Kidney (tissue), 22 donors: ENCODE measurements at places on chromosomes 12 and 14. TPM values are rescaled to one million over a fixed set of nuclear protein-coding genes. Genes with fewer than 3 reads are reported as not detected.
A peak's percentile ranks its signal among the peaks of the same experiment; 100 is the strongest.

IL23A gene
- total RNA-seq: 0.88 TPM

- H3K4me3 ChIP-seq: no peak overlapping the region
- H3K36me3 ChIP-seq: no peaks in the 10 kb centered on the region
- peak; percentile 10 for DNase-seq
- no peaks in the 10 kb centered on the region for H3K27me3 ChIP-seq
- H3K4me1 ChIP-seq: no peaks in the 10 kb centered on the region
Measured at GRCh38 chr14:69317102-69317755, 57.3 kb downstream of the GALNT16 start.

FOXN4 gene
- not detected for total RNA-seq

GRCh38 chr12:47302111-47302671, 222.4 kb upstream of the AMIGO2 start:
- no peaks in the 10 kb centered on the region for H3K4me1 ChIP-seq
- H3K36me3 ChIP-seq: no peaks in the 10 kb centered on the region
- H3K27me3 ChIP-seq: no peaks in the 10 kb centered on the region
- H3K27ac ChIP-seq: no peak overlapping the region
- H3K4me3 ChIP-seq: no peak overlapping the region

- H3K36me3 ChIP-seq: no peaks in the 10 kb centered on the region
- DNase-seq: no peak
- H3K4me3 ChIP-seq: no peak overlapping the region
Measured at GRCh38 chr14:52299692-52300278, 14.3 kb upstream of the PTGER2 start.

DNA sequence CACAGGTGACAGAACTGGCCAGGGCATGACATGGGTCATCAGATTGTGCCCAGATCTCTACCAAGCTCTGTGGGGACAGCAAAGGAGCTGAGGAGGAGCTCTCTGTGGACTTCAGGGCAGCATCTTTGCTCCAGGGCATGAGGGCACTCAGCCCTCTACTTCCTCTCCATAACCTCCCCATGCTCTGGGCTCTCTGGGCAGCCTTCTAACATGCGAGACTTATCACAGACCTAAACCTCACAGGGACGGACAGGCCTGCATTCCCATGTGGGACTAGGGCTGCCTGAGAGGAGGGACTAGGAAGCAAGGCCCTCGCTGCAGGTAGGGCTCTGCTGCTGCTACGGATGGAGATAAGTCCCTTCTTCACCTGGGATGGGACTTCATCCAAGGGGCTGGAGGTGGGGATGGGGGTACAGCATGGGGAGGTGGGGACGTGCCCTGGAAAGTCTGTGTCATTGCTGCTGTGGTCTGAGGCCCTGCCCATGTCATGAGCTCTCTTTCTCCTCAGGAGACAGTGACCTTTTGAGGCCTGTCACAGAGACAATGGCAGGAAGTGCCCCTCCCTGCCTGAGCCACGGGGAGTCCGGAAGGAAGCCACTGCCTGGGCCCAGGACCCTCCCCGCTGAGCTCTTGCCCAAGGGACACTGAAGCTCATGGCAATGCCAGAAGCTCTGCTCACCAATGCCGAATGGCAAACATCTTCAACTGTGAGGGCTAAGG, 44.1 kb downstream of the PITPNM2 start:
- peaks cover 8% of the 10 kb centered on the region for H3K36me3 ChIP-seq

KRT7 gene
- total RNA-seq: 1,490 TPM

GRCh38 chr12:124650912-124651311, 83.5 kb upstream of the NCOR2 start:
- no peaks in the 10 kb centered on the region for H3K36me3 ChIP-seq
- no peak overlapping the region for H3K27ac ChIP-seq
- no peaks in the 10 kb centered on the region for H3K27me3 ChIP-seq
- DNase-seq: no peak
- H3K4me1 ChIP-seq: no peaks in the 10 kb centered on the region
- H3K4me3 ChIP-seq: no peak overlapping the region

HOXC6 gene
- 22.0 TPM for total RNA-seq

DNA sequence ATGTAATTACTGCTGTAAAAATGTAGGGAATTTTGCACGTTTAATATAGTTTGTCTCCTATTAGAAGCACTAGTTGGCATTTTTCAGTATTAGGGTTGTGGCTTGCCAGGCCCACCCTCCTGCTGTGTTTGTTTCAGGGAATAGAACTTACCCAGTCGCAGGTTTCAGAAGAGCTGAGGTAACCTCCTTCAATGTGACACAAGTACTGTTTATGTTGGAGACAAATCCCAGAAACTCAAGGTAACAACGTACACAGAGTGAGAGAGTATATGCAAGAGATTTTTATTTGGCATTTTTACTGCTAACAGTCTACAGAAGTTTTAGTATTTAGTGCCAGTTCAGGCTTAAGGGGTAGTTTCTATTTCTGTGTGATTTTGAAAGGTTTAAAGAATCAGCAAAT, 284.3 kb downstream of the RAD51B start:
- no peak overlapping the region for H3K4me3 ChIP-seq
- H3K36me3 ChIP-seq: no peaks in the 10 kb centered on the region
- no peaks in the 10 kb centered on the region for H3K4me1 ChIP-seq
- H3K27ac ChIP-seq: no peak overlapping the region

TESPA1 gene
- 4.9 TPM for total RNA-seq

DNA sequence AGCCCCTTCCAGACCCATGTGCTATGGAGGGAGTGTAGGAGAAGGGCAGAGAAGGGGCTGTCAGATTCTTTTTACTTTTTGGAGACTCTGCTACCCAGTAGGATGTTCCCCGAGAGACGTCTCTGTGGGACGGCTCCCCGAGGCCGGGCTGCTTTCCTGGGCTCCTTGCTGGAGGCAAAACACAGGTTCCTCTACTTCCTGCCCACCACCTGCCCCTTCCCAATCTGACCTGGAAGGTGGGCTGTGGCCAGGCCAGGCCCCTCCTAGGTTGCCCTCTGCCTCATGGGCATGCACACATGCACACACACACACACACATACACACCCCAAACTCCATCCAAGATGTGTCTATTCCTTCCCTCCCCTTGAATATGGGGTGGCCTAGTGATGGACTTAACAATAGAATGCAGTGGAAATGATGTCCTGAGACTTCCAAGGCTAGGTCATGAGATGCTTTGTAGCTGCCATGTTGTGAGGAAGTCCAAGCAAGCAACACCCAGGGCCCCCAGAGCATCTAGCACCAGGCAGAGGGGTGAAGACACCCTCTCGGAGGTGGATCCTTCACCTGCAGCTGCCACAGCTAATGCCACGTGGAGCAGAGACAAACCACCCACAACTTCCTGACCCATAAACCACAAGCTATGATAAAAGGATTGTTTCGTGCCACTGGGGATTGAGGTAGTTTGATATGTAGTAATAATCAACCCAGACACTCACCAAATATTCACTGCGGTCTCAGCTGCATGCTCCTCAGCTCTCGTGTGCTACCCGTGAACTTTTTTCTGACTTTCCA, 1.6 kb upstream of the ASB2 start:
- H3K27ac ChIP-seq: no peak overlapping the region
- no peaks in the 10 kb centered on the region for H3K4me1 ChIP-seq
- no peaks in the 10 kb centered on the region for H3K27me3 ChIP-seq
- H3K36me3 ChIP-seq: no peaks in the 10 kb centered on the region
- no peak for DNase-seq

DNA sequence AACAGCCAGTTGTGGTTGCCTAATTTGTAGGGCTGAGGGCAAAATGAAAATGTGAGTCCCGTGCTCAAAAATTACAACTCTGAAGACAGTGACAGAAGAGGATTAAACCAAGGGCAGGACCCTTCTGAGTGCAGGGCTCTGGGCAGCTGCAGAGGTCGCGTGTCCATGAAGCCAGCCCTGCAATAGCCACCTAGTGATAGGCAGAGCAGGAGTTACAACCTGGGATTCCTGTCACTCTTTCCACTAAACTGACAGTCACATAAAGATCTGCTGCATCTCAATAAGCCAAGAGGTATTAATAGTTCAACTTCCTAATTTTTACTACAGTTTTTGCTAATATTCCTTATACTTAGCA, 94.1 kb downstream of the SLC2A13 start:
- H3K27me3 ChIP-seq: no peaks in the 10 kb centered on the region
- no peaks in the 10 kb centered on the region for H3K36me3 ChIP-seq
- DNase-seq: no peak

- no peak overlapping the region for H3K4me3 ChIP-seq
- H3K27me3 ChIP-seq: no peaks in the 10 kb centered on the region
- H3K36me3 ChIP-seq: no peaks in the 10 kb centered on the region
- H3K4me1 ChIP-seq: no peaks in the 10 kb centered on the region
- H3K27ac ChIP-seq: no peak overlapping the region
Measured at GRCh38 chr14:103296007-103296406, 38.0 kb upstream of the EIF5 start.

- H3K36me3 ChIP-seq: no peaks in the 10 kb centered on the region
- no peaks in the 10 kb centered on the region for H3K4me1 ChIP-seq
- no peak for DNase-seq
- no peaks in the 10 kb centered on the region for H3K27me3 ChIP-seq
- H3K4me3 ChIP-seq: no peak overlapping the region
Measured at GRCh38 chr12:131449027-131449426, 261.9 kb upstream of the SFSWAP start.

- H3K4me3 ChIP-seq: no peak overlapping the region
- no peaks in the 10 kb centered on the region for H3K4me1 ChIP-seq
- no peak for DNase-seq
- H3K27ac ChIP-seq: no peak overlapping the region
- no peaks in the 10 kb centered on the region for H3K36me3 ChIP-seq
- no peaks in the 10 kb centered on the region for H3K27me3 ChIP-seq
Measured at GRCh38 chr12:112352921-112353320, 29.3 kb downstream of the HECTD4 start.

SYCP3 gene
- 0.25 TPM for total RNA-seq

FCF1 gene
- total RNA-seq: 49.6 TPM

CPNE8 gene
- total RNA-seq: 28.5 TPM

GRCh38 chr12:16603260-16603915, 2.6 kb downstream of the LMO3 start:
- no peak for DNase-seq
- no peak overlapping the region for H3K27ac ChIP-seq
- H3K4me1 ChIP-seq: peaks cover 6% of the 10 kb centered on the region
- H3K27me3 ChIP-seq: peaks cover 18% of the 10 kb centered on the region

GRCh38 chr12:105474672-105475071, 144.2 kb downstream of the C12orf75 start:
- no peak overlapping the region for H3K4me3 ChIP-seq
- no peak overlapping the region for H3K27ac ChIP-seq
- no peaks in the 10 kb centered on the region for H3K27me3 ChIP-seq

DNA sequence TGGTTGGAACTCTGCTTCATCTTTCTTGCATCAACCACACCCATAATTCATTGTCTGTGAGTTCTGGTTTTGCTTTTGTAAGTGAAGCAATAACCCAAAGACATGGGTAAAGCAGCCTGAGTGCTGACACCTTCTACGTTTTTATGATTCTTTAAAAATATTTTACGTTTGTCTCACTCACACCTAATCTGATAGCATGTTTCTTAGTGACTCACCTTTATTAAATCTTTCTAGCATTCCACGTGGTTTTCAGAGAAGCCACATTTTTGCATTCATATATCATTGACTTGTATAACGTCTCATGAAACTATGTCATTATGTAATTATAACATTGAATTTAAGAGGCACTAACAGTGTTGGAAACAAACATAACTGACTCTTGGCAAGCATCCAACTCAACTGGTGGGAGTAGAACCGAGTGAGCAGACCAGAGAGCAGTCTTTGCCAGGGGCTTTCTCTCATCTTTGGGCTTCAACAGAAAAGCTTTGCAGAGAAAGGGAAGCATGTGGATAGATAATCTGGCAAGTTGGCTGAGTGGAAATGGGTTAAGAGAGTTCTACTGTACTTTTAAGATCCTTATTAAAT, 118.8 kb downstream of the TPH2 start:
- DNase-seq: no peak
- no peak overlapping the region for H3K4me3 ChIP-seq
- no peaks in the 10 kb centered on the region for H3K4me1 ChIP-seq
- no peaks in the 10 kb centered on the region for H3K27me3 ChIP-seq
- H3K27ac ChIP-seq: no peak overlapping the region

ACVRL1 gene
- 88.4 TPM for total RNA-seq

TRHDE gene
- total RNA-seq: 18.6 TPM

DNA sequence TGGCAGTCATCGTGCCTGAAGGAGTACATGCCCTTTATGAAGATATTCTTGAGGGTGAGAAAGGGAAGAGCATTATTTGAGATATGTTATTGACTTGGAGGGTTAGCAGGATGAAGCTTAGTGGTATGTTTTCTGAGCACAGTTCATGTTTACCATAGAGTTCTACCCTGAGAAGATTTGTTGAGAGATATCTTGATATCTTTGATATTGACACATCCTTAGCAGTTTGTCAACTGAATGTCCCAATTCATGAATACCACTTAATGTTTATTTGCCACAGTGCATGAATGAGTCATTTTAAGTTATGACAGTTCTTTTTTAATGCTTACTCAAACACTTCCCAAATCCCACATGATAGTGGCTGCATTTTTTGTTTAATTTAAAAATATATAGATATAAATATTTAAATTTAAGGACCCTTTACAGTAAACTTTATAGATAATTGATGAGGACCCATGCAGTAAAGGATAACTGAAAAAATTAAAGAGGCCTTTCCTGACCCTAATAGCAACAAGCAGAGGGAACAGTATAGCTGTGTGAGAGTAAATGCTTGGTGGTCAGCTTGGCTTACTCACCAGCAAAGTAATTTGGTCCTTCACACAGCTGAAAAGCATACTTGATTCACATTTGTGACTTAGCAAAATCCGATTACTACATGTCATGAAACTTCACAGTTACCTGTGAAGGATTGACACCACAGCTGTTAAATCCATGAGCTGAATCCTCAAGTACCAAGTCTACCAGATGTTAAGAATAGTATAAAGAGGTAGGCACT, 25.8 kb downstream of the SLC39A9 start:
- H3K27me3 ChIP-seq: no peaks in the 10 kb centered on the region
- peaks cover 6% of the 10 kb centered on the region for H3K36me3 ChIP-seq
- no peak overlapping the region for H3K27ac ChIP-seq
- H3K4me1 ChIP-seq: no peaks in the 10 kb centered on the region
- no peak overlapping the region for H3K4me3 ChIP-seq

TEP1 gene
- 45.2 TPM for total RNA-seq

FZD10 gene
- 0.57 TPM for total RNA-seq

DNA sequence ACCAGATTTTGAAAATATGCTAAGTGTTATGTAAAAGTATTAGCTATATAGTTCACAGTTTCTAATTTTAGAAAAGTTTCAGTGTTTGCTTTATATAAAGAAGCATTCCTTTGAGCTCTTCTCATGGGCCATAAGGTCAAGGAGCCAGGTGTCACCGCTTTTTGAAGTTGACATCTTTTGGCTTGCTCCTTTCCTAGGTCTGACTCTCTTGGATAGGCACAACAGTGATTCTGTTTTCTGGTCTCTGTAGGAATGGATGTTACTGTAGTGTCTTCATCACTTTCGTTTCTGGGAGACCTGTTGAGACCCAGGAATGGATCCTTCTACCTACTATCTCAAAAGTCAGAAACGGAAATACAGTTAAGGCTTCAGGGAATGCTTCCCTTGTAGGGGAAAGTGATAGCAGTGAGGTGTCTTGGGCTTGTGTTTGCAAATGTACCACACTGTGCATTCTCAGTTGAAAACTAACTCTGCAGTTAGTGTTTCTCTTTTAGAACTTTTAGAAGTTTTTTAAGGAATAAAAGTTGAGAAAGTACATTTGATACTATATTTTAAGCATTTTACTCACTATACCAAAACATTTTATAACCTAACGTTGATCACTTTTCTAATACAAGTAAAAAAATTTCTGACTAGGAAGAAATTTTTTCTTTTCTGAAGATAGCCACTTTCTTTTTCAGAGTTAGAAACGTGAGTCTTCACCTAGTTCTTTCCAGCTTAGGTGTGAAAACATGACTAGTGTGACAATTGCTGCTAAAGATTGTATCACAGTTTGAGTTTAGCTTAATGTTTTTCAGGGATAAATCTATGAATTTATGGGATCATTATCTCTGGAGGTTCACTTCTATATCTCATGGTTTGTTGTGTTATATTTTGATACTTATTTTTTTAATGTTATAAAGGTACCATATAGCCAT, 20.8 kb downstream of the VRK1 start:
- no peaks in the 10 kb centered on the region for H3K4me1 ChIP-seq
- no peaks in the 10 kb centered on the region for H3K27me3 ChIP-seq
- H3K36me3 ChIP-seq: no peaks in the 10 kb centered on the region

NCAPD2 gene
- total RNA-seq: 23.4 TPM
